Nephron progenitor cell (in vitro differentiated cells): ENCODE measurements at places on chromosomes 11 and 22.

DNA sequence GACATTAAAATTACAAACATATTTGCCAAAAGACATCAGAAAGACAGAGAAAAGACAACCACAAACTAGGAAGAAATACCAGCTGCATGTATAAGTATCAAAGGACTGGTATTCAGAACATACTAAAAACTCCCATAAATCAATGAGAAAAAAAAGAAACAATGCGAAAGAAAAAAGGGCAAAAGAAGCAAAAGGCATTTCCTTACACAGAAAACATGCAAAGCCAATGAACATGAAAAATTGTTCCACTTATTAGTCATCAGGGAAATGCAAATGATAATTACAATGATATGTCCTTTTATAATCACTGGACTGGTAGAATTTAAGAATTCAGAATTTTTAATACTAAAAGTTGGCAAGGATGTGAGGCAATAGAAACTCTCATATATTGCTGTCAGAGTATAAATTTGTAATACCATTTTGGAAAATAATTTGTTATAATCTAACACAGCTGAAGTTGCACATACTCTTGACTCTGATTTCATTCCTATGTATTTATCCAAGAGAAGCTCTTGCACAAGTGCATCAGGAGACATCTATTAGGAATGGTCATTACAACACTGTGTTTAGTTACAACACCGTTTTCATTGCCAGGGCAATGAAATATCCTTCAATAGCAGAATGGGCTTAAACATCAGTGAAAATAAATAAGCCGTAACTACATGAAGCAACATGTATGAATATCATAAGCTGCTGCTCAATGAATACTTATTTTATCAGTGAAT is 279.7 kb downstream of the SWAP70 start:
- no peak for DNase-seq
- no peak overlapping the region for H3K4me3 ChIP-seq
- H3K4me1 ChIP-seq = no peaks in the 10 kb centered on the region
- H3K27ac ChIP-seq = no peak overlapping the region

- H3K4me3 ChIP-seq = no peak overlapping the region
- H3K27ac ChIP-seq = no peak overlapping the region
- DNase-seq = peak; percentile 22
- H3K4me1 ChIP-seq = peaks cover 27% of the 10 kb centered on the region
- no peaks in the 10 kb centered on the region for H3K27me3 ChIP-seq
These were observed 98.3 kb upstream of the CHRM4 start for GRCh38 chr11:46489656-46490560.

DNA sequence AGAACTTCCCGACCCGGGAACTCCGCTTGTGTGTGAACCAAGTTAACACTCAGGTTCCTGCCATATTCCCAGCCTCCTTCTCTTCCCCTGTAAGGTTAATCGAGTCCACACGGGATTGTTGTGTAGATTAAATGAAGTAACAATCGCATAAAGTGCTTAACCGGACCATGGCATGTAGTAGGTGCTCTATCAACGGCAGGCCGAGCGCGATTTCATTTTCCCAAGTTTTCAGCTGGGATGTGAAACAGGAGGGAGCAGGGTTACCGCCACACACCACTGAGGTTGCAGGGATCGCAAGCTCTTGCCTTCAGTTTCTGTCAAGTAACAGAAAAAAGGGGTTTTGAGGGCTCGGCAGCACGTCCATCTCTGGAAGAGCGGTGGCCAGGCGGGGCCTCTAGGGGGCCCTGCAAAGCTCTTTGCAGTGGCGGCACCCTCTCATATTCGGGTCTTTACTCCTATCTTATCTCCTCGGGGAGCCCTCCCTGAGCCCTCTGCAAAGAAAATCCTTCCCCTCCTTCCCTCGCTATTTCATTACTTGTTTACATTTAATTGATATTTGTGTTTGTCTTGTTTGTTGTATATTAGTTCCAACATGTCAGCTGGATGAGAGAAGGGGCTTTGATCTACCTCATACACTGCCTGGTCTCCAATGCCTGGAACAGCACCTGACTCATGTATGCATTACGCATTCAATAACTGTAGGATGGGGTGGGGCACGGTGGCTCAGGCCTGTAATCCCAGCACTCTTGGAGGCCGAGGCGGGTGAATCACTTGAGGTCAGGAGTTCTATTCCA is 816 bp upstream of the PLEKHA7 start:
- DNase-seq = peak; percentile 22
- peak overlapping the region; percentile 88 for H3K4me3 ChIP-seq
- H3K27ac ChIP-seq = peak overlapping the region; percentile 57
- H3K36me3 ChIP-seq = no peaks in the 10 kb centered on the region
- H3K4me1 ChIP-seq = peaks cover 8% of the 10 kb centered on the region

DNA sequence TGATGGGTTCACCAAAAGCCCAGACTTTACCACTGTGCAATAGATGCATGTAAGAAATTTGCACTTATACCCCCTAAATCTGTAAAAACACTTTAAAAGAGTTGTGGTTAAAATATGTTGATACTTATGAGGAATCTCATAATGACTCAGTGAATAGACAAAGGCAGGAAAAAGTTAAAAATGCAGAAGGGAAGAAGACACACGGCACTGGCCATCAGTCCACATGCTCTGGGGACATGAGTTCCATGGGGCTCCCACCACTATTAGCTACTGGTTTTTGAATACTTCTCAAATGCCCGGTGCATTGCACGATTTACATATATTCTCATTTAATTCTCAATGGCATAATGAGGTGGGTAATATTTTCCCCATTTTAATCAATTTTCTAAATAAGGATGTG is 59.3 kb upstream of the BLID start:
- peaks cover 6% of the 10 kb centered on the region for H3K4me1 ChIP-seq
- DNase-seq = no peak
- no peak overlapping the region for H3K4me3 ChIP-seq
- H3K27ac ChIP-seq = no peak overlapping the region
- peaks cover 3% of the 10 kb centered on the region for H3K27me3 ChIP-seq

DNA sequence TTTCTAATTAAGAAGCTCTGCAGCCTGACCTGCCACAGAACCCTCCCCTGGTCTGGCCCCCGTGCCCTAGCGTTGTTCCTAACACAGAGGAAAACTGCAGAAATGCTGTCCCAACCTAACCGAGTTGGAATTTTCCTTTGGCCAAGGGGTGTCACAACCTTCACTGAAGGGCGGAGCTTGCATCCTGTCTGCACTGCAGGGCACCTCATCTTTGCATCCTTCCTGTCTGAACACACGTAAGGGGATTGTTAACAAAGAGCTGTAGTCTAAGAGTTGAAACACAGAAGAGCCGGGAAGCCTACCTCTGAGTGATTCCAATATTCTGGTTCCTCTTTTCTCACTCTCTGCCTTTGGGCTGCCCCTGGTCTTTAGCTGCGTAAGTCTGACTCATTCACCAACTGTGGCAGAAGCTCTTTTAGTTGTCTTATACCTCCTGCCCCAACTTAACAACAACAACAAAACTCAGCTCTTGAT is 1.6 kb downstream of the DIXDC1 start:
- peaks cover 6% of the 10 kb centered on the region for H3K36me3 ChIP-seq
- H3K4me1 ChIP-seq = peaks cover 58% of the 10 kb centered on the region
- peak overlapping the region; percentile 60 for H3K27ac ChIP-seq
- DNase-seq = peak; percentile 14
- peak overlapping the region; percentile 79 for H3K4me3 ChIP-seq

DNA sequence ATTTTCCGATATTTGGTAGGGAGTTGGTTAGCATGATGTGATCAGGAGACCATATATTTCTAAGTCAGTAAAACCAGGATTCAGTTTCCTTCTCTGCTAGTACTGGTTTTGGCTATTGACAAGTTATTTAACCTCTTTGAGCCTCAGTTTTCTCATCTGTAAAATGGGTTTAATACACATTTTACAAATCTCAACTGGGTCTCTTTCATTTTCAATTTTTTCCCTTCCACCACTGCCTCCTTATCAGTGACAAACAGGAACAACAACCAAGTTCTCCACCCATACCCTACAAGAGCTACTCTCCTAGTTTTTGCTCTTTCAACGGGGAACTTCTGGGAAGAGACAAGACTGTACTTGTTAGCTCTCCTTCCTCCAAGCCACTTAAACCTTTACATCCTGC is 6.2 kb upstream of the APLP2 start:
- no peak overlapping the region for H3K4me3 ChIP-seq
- no peak overlapping the region for H3K27ac ChIP-seq
- peaks cover 30% of the 10 kb centered on the region for H3K4me1 ChIP-seq

DNA sequence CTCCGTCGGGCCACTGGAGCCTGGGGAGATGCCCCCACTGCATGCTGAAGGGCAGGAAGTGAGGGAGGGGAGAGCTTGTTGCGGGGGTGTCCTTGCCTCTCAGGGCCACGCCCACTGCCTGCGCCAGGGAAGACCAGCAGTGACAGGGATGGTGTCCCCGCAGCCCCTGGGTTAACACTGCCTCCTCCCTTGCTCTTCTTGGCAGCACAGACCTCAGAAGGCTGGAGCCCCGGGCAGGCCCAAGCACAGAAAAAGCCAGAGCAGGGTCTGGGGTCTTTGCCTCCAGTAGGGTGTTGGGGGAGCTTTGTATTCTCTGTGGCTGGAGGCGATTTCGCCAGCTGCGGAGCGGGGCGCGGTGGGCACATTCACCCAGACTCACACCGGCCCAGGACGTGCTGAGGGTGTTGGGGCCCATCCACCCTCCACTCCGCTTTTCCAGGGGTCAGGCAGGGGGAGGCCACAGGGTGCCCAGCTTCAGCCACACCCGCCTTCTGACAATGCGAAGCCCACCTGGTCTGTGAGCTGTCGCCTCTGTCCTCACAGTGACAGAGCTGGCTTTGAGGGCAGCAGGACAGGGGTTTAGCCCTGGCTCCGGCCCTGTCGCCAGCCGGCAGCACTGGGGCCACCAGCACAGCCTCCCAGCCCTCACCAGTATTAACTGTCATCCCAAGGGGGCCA is 83.7 kb downstream of the CDKN1C start:
- peaks cover 12% of the 10 kb centered on the region for H3K36me3 ChIP-seq
- no peak for DNase-seq
- H3K4me1 ChIP-seq = peaks cover 57% of the 10 kb centered on the region
- peak overlapping the region; percentile 76 for H3K27ac ChIP-seq
- peaks cover 7% of the 10 kb centered on the region for H3K27me3 ChIP-seq

- peaks cover 48% of the 10 kb centered on the region for H3K4me1 ChIP-seq
- H3K27ac ChIP-seq = peak overlapping the region; percentile 37
- H3K27me3 ChIP-seq = peaks cover 8% of the 10 kb centered on the region
- H3K4me3 ChIP-seq = peak overlapping the region; percentile 81
These were observed 202.2 kb upstream of the SORL1-AS1 start for GRCh38 chr11:121654843-121655536.

DNA sequence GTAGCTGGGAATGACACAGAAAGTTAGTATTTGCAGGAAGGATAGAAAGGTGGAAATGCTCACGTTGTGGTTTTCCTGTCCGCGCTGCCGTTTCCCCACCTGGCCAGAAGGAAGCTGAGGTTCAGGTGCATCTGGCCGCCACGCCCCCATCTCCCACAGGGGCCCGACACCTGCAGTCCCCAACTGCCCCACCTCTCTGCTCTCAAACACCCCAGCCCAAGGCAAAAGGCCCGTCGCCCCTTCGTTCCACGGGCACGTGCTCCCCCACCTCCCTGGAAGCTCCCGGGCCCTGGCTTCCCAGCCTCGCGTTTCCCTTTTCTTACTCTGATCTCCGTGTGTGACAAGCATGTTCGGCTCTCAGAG is 985.1 kb downstream of the BRD1 start:
- H3K36me3 ChIP-seq = no peaks in the 10 kb centered on the region
- H3K4me1 ChIP-seq = peaks cover 2% of the 10 kb centered on the region
- H3K4me3 ChIP-seq = no peak overlapping the region
- peaks cover 10% of the 10 kb centered on the region for H3K27me3 ChIP-seq
- no peak for DNase-seq

DNA sequence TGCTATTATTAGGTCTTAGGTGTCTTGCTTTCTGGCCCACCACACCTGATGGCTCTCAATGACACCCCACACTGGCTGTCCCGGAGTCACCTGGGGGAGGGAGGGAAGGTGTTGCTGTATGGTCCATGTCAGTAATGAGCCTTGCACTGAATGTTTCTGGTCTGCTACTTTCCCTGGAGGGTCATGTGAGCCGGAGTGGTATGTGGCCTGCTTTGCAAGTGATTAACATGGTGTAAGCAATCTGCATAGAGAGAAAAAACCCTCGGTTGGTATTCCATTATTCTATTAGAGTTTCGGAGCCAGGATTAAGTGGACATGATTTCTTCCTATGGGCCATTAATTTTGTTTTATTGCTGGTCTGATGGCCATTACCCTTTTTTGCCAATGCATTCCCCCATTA is 63.9 kb downstream of the PKNOX2 start:
- peaks cover 57% of the 10 kb centered on the region for H3K4me1 ChIP-seq
- H3K36me3 ChIP-seq = peaks cover 9% of the 10 kb centered on the region
- no peaks in the 10 kb centered on the region for H3K27me3 ChIP-seq
- H3K27ac ChIP-seq = no peak overlapping the region
- no peak overlapping the region for H3K4me3 ChIP-seq

DNA sequence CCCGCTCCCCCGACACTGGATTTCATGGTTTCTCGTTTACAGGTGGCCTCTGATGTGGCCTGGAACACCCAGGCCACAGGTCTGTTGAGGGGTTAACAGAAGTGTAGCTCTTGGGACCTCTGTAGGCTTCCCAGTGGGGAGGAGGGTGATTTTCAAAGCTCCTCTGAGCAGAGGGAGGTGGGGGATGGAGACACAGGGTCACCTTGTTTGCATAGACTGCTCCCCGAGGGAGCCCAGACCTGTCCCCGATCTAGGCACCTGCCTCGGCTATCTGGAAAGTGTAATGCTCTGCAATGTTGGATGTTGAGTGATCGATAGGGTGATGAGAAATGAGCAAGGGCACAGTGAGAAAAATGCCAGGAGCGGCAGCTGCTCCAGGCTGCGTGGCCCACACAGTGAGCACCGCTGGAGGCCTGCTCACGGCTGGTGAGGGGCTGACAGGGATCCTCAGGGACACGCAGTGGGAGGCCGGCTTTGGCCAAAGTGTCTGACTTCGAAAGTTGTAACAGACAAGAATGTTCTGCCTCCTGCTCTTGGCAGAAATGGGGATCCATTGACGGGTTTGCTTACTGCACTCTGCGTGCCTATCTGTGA is 594.1 kb downstream of the BRD1 start:
- H3K27me3 ChIP-seq = peaks cover 6% of the 10 kb centered on the region
- H3K4me1 ChIP-seq = no peaks in the 10 kb centered on the region
- no peaks in the 10 kb centered on the region for H3K36me3 ChIP-seq

GRCh38 chr22:50581950-50582492 is 628 bp downstream of the CHKB start:
- peak overlapping the region; percentile 92 for H3K4me3 ChIP-seq
- peaks cover under 1% of the 10 kb centered on the region for H3K27me3 ChIP-seq
- DNase-seq = no peak
- no peak overlapping the region for H3K27ac ChIP-seq
- H3K4me1 ChIP-seq = peaks cover 32% of the 10 kb centered on the region
- H3K36me3 ChIP-seq = peaks cover 5% of the 10 kb centered on the region

DNA sequence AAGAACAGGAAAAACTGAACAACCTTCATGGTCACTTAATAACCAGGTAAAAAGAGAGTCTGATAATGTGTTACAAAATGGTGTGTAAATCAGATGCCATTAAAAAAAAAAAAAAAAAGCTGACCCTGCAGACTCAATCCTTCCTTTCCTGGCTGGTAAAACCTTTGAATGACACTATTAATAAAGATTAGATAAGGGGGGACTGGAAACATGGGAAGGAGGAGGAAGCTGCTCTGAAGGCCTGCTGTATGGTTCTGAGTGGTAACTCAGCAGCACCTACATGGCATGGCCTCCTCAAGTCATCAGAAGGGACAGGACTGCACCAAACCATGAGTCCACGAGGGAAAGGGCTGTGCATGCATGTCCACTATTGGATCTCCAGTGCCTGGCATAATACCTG is 18.0 kb upstream of the SWAP70 start:
- H3K4me1 ChIP-seq = no peaks in the 10 kb centered on the region
- peaks cover 5% of the 10 kb centered on the region for H3K36me3 ChIP-seq
- no peak for DNase-seq
- H3K4me3 ChIP-seq = no peak overlapping the region
- peaks cover 3% of the 10 kb centered on the region for H3K27me3 ChIP-seq
